ENCODE measurements at places on chromosomes 11 and 22. TPM values are rescaled to one million over a fixed set of nuclear protein-coding genes. Genes with fewer than 3 reads are reported as not detected.
A peak's percentile ranks its signal among the peaks of the same experiment; 100 is the strongest.

UPK3A gene
- total RNA-seq: not detected

PRG3 gene
- not detected for total RNA-seq

DNA sequence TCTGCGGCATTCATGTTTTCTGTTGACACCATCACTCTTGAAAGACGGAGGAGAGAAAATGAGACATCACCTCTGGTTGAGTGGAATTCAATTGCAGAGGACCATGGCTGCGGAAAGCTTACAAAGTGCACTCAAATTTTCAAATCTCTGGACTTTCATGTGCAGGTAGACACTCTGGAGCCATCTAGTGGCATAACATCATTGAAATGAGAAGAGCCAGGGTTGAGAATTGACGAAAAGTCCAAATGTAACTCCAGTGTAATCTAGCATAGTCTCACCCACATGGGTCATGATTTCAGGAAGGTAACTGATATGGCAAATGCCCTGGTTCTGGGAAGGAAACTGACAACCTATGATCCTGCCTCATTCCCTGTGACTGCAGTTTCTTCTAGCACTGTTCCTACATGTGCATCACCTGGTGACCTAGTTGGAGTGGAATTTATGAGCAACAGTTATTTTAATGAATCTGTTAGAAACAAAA is 687.8 kb downstream of the KCNA4 start:
- H3K4me3 ChIP-seq: no peak overlapping the region
- no peaks in the 10 kb centered on the region for H3K27me3 ChIP-seq
- no peaks in the 10 kb centered on the region for H3K4me1 ChIP-seq
- no peak for DNase-seq

IL17REL gene
- 0.20 TPM for total RNA-seq

- no peak overlapping the region for H3K27ac ChIP-seq
- peak; percentile 64 for DNase-seq
- peaks cover 3% of the 10 kb centered on the region for H3K27me3 ChIP-seq
- no peaks in the 10 kb centered on the region for H3K36me3 ChIP-seq
- peak overlapping the region; percentile 58 for H3K4me3 ChIP-seq
These were observed 122.9 kb upstream of the HSD17B12 start for GRCh38 chr11:43557553-43558110.

RPS6KA4 gene
- total RNA-seq: 13.2 TPM

GRCh38 chr22:37638391-37639069 is 939 bp upstream of the SH3BP1 start:
- H3K27ac ChIP-seq: no peak overlapping the region
- peaks cover 1% of the 10 kb centered on the region for H3K36me3 ChIP-seq
- H3K4me3 ChIP-seq: peak overlapping the region; percentile 77
- peaks cover 27% of the 10 kb centered on the region for H3K4me1 ChIP-seq
- no peak for DNase-seq

GRCh38 chr11:57278721-57279095 is 41.7 kb upstream of the APLNR start:
- peaks cover 2% of the 10 kb centered on the region for H3K27me3 ChIP-seq
- peaks cover 9% of the 10 kb centered on the region for H3K4me1 ChIP-seq

- no peak overlapping the region for H3K4me3 ChIP-seq
- no peak overlapping the region for H3K27ac ChIP-seq
- no peaks in the 10 kb centered on the region for H3K36me3 ChIP-seq
- no peak for DNase-seq
- H3K27me3 ChIP-seq: no peaks in the 10 kb centered on the region
- H3K4me1 ChIP-seq: no peaks in the 10 kb centered on the region
These were observed 53.8 kb upstream of the ME3 start for GRCh38 chr11:86726118-86726753.

- H3K36me3 ChIP-seq: no peaks in the 10 kb centered on the region
- H3K4me1 ChIP-seq: no peaks in the 10 kb centered on the region
- H3K27ac ChIP-seq: no peak overlapping the region
- DNase-seq: no peak
- H3K27me3 ChIP-seq: no peaks in the 10 kb centered on the region
- H3K4me3 ChIP-seq: no peak overlapping the region
These were observed 19.4 kb upstream of the TMPRSS4 start for GRCh38 chr11:118057251-118058145.

SCUBE1 gene
- total RNA-seq: 5.5 TPM

DNA sequence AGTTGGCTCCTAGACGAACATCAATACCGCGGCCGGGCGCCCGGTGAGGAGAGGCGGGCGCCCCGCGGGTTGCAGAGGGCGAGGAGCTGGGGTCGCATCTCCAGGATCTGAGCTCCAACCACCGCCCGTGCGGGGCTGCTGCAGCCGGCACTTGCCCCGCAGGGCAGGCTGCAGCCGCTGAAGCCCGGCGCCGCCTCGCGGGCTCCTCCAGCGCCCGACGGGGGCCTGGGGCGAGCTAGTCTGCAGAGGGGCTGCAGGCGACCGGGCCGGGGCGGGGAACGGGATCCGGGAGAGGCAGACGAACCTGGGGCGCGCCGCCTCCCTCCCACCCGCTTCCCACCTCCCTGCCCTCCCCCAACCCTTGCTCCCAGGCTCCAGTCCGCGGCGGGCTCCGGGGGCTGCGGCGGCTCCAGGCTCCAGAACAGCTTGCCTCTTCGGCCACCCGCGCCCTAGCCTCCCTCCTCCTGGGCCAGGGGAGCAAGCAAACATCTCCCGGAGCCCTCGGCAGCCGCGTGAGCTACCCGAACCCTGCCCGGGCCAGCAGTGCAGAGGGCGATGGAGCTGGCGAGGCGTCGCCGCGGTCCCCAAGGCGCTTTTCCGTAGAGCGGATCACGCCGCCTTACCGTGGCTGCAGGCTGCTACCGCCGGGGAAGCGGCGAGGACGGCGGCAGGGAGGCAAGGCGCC is 802 bp downstream of the TENM4 start:
- no peaks in the 10 kb centered on the region for H3K36me3 ChIP-seq
- DNase-seq: no peak
- peak overlapping the region; percentile 56 for H3K4me3 ChIP-seq
- H3K27ac ChIP-seq: no peak overlapping the region
- H3K27me3 ChIP-seq: peaks cover 61% of the 10 kb centered on the region

DNA sequence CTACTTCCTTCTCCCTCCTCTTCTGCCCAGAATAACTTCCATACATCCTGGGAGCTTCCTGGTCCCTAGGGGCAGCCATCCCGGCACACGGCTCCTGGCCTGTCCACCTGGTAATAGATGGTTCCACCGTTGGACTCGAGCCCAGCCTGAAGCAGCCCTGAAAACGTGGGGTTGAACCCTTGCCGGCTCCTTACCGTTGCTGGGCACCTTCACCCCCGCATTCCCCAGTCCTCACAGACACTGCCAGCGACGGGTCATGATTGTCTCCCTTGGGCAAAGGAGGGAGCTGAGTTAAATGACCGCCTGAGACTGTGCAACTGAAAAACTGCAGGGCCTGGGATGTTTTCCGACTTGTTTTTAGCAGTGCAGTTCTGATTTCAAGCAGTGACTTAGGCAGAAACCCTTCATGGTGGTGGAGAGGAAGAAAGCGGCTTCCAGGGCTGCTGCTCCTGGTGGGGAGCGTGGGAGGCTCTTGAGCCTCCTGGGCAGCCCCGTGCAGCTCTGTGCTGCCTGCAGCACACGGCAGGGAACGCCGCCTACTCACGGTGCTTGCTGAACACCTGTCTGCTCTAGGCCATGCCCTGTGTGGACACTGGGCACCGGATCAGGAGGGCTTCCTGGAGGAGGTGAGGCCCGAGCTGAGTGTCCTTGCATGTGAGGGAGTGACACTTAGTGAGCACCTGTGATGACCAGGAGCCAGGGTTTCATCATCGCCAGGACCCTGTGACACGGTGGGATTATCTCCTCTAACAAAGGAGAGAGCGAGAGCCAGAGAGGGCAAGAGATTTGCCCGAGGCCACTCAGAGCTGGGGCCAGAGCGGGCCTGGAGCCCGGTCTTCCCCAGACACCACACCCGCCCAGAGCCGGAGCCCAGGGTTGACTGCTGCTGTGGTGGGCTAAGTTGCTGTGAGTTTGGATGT is 77.4 kb downstream of the FBLN1 start:
- DNase-seq: no peak
- H3K27me3 ChIP-seq: no peaks in the 10 kb centered on the region
- H3K36me3 ChIP-seq: no peaks in the 10 kb centered on the region
- H3K4me3 ChIP-seq: no peak overlapping the region
- H3K4me1 ChIP-seq: no peaks in the 10 kb centered on the region

GRCh38 chr11:20511982-20512381 is 87.4 kb upstream of the SLC6A5 start:
- DNase-seq: no peak
- no peaks in the 10 kb centered on the region for H3K27me3 ChIP-seq
- no peaks in the 10 kb centered on the region for H3K36me3 ChIP-seq
- peaks cover 5% of the 10 kb centered on the region for H3K4me1 ChIP-seq

DNA sequence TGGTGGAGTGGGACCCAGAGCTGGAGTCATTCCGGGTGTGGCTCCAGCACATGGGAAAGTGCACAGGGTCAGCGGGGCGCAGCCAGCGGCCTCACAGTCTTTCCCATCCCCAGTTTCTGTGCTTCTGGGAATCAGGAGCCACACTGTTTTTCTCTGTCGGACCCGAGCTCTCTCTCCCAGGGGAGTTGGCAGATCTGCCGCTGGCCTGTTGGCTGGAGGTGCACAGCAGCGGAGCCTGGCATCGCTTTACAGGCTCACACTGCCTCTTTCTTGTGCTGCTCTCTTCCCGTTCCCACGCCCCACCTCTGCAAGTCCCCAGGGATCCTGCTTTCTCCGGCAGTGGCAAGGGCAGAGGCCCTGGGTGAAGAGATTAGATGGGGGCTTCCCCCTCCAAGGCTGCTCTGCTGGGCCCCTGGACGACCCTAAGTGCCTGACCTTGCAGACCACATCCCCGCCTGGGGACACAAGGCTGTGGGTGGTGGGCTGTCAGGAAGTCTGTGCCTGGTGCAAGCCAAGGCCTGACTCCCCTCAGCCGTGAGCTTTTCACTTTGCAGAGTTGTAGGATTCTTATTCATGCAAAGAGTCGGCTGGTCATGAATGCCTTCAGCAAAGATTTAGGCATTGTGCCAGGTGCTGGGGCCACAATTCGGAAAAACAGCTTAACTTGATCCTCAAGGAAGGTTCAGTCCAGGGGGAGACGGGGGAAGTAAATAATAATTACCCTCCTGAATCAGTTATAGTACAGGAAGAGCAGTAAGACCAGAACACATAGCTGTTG is 116.3 kb downstream of the TIMP3 start:
- H3K27me3 ChIP-seq: no peaks in the 10 kb centered on the region
- peaks cover 7% of the 10 kb centered on the region for H3K4me1 ChIP-seq
- peaks cover 16% of the 10 kb centered on the region for H3K36me3 ChIP-seq
- no peak overlapping the region for H3K27ac ChIP-seq

MPPED2 gene
- 6.2 TPM for total RNA-seq

GRCh38 chr22:28148816-28149465 is 229.9 kb upstream of the PITPNB start:
- no peaks in the 10 kb centered on the region for H3K36me3 ChIP-seq
- H3K27me3 ChIP-seq: no peaks in the 10 kb centered on the region
- DNase-seq: no peak
- no peak overlapping the region for H3K27ac ChIP-seq
- H3K4me3 ChIP-seq: no peak overlapping the region

DNA sequence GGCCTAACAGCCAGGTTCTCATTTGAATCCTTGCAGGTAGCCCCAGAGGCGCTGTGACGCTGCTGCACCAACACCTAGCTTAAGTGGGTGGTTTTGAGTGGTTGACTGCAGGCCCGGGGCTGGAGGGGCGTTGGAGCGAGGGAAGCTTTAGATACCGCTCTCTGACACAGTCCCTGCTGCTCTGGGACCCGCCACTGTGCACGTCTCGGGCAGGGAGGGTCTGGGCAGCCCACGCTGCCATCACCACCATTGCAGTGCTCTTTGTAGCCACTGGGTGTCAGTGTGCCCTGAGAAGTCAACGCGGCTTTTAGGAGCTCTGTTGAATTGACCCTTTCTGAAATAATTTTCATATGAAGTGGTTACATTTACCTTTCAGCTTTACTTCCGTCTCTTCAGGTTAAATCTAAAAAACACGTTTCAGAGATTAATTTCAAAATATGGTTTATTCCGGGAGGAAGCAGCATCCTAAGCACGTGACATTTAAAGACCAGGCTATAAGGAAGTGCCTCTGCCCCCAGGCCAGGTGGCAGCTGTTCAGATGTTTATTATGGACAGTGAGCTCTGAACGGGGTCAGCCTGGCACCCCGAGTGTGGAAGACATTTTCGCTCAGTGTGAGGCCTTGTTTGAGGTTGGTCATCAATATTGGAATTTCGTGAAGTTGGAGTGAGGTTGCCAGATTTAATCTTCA is 30.9 kb upstream of the PARVB start:
- H3K4me1 ChIP-seq: no peaks in the 10 kb centered on the region
- no peak overlapping the region for H3K27ac ChIP-seq
- H3K36me3 ChIP-seq: peaks cover 27% of the 10 kb centered on the region
- peak; percentile 82 for DNase-seq
- no peaks in the 10 kb centered on the region for H3K27me3 ChIP-seq

- no peak overlapping the region for H3K27ac ChIP-seq
- no peak overlapping the region for H3K4me3 ChIP-seq
- no peak for DNase-seq
- no peaks in the 10 kb centered on the region for H3K4me1 ChIP-seq
These were observed 348.5 kb downstream of the TBC1D22A start for GRCh38 chr22:47110817-47111443.

Data from H1 (cell line).